ENCODE measurements at places on chromosomes 1 and 21.

DNA sequence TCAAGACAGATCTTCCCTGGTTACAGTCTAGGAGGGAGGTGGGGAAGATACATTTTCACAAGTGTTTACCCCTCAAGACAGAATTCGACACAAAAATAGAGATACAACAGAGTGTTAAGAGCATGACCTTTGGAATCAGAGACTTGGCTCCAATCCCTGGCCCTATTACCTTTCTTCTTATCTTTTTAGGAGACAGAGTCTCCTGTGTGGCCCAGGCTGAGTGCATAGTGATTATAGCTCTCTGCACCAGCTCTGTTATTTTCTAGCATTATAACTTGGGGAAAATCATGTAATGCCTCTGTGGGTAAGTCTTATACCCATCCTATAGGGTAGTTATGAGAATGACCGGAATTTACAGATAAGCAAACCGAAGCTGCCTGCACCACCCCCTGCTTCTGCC, 9.8 kb downstream of the NIPAL3 start:
- no peak for DNase-seq

- DNase-seq = no peak
Observed at GRCh38 chr1:166730299-166730888, 108.9 kb upstream of the POGK start.

DNA sequence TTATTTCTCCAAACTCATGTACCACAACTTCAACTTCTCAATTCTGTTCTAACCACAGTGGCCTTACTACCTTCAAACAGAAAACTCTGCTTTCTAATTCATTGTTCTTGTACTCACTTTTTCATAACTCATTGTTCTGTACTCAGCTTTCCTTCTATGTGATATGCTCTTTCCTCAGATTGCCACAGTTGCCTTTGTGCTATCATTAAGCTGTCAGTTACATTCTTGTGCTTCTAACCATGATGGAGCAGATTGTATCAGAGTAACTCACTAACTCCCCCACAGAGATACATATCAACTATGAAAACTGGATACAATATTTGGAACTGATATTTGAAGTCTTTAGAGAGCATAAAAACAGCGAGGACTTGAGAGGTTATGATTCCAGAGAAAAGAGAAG, 1213.7 kb downstream of the KCNT2 start:
- no peak for DNase-seq

- no peak for DNase-seq
Observed at GRCh38 chr1:51342591-51343206, 12.3 kb upstream of the TTC39A start.

- no peak for DNase-seq
Observed at GRCh38 chr1:177567393-177567792, 396.6 kb downstream of the BRINP2 start.
